NCI-H2029 (cell line): ENCODE measurements at places on chromosomes 5 and 9.

- no peak for DNase-seq
Measured at GRCh38 chr9:113614843-113615648, 151.5 kb downstream of the RGS3 start.

DNA sequence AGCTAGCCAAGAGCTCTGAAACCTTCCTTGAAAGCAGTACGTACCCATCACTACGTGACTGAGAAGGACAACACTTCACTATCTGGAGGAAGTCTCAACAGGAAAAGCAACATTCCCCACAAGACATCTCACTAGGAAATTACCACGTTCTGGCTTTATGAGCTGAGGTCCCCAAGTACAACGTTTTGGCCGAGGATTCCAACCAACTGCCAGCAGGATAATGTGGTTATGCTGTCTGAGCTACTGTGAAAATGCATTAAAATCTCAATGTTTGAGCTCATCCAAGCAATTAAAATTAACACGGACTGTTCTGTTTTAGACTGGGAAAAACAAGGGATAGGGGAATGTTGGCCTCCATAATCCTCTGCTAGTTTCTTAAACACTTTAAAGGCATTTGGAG, 16.4 kb downstream of the MED27 start:
- no peak for DNase-seq

DNA sequence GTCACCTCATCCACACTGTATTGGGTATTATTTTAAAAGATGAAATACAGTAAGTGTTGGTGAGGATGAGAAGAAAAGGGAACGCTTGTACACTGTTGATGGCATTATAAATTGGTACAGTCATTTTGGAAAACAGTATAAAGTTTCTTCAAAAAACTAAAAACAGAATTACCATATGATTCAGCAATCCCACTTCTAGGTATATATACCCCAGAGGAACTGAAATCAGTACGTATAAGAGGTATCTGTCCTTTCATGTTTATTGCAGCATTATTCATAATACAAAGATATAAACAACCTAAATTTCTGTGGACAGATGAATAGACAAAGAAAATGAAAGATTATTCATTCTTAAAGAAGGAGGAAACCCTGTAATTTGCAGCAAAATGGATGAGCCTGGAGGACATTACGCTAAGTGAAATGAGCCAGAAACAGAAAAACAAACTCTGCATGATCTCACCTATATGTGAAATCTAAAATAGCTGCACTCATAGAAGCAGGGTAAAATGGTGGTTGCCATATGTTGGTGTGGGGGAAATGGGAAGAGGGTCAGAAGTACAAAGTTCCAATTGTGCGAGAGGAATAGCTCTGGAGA, 191.6 kb downstream of the TRIM36 start:
- no peak for DNase-seq

DNA sequence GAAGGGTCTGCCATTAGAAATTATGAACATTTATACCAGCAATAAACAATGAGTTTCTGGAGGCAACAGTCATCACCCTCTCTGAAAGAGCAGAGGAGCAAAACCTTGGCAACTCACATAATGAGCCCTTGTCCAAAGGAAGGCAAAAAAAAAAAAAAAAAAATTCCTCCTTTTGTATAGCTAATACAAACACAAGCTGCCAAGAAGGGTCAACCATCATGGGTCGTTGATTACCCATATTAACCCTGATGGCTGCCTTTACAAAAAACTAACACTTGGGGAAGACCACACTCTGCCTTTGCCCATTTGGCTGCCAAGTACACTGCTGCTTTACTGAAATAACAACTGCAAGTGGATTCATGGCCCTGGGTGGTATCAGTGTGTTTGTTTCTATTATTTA, 272.7 kb downstream of the ADAMTSL1 start:
- DNase-seq = no peak

DNA sequence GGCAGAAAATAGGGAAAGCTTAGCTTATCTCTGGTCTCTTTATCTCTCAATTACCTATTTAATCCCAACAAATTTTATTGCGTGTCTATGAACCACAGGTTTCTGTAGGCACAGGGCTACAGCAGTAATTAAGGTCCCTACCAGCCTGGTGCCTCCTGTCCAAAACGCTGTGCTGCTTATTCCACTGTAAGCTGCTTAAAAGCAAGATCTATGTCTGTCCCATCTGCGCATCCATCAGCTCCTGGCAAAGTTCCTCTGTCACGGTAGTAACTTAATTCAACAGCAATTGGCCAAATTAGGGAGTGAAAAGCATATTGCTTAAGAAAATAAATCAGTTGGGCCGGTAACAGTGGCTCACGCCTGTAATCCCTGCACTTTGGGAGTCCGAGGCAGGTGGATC, 235.8 kb upstream of the VLDLR start:
- DNase-seq = no peak
